Stimulated activated CD4-positive, alpha-beta T cell treated with anti-CD3 and anti-CD28 coated beads, Interleukin-1b, Interleukin-23, amount 100 ng/mL, for 1 hour (primary cell): ENCODE measurements at places on chromosomes 1 and 21.
A peak's percentile ranks its signal among the peaks of the same experiment; 100 is the strongest.

DNA sequence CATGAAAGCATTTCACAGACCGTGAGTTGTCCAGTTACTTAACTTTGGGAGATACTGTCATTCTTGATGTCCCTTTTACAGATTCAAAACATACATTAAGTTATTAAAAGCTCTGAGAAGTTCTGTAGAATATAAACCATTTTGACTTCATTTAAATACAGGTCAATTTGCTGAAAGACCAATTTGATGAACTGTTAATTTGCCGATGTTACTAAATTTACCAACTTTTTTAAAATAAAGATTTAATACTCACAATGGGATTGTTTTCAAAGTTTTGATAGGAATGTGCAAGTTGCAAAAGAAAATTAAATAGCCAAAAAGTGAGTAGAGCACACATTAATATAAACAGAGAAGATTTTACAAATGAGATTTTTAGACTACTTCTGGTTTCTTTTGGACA, 666.1 kb downstream of the SMYD3 start:
- no peak for DNase-seq

GRCh38 chr1:21931171-21932093, 5.7 kb downstream of the HSPG2 start:
- no peak for DNase-seq

DNA sequence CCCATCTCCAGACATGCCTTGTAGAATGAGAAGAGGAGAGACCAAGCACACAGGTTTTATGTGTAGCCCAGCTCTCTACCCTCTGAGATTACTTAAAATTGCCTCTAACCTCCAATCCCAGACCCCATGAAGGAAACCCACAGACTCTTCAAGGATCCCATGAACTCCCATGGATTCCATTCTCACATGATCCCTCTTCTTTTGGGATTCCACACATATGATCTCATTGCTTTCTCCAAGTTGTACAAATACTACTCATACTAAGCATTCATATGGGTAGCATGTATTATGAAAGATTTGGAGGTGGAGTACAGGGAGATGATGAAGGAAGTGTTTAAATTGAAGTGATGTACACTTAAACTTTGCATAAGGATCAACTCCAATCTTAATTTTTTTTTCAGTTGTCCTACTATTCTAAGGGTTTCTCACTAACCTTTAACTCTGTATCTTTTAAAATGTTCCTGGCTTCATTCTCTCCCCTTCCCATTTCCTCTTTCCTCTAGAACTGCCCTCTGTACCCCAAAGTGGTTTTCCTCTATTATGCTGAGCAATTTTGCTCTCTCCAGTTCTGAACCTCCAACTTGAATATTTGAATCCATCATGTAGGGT, 41.6 kb downstream of the MFSD2A start:
- no peak for DNase-seq

DNA sequence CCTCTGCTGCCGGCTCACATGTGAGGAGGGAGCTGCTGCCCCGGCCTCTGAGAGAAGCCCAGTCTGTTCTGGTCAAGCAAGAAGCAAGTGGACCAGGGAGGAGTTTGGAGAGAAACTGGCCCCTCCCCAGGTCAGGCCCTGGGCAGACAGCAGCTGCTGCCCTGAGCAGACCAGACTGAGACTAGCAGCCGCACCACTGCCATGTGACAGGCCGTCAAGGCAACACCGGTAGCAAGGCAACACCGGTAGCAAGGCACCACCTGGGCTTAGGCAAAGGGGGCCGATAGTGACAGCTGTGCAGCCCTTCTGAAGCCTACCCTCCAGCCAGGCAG, 50.3 kb downstream of the ARHGEF16 start:
- no peak for DNase-seq

DNA sequence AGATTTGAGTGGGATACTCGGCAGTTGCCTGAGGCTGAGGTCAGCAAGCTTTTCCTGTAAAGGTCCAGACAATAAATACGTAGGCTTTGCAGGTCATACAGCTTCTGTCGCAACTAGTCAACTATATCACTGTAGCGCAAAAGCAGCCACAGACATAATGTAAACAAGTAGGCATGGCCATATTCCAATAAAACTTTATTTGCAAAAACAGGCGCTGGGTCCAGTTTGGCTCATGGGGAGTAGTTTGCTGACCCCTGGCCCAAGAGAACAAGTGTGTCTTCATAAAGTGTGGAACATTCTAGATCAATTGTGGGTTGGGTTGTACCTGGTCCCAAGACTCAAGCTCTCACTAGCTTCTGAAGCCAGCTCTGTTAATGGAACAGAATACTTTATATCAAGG, 78.8 kb downstream of the MIS18A start:
- no peak for DNase-seq

GRCh38 chr1:192609110-192610079, 26.6 kb upstream of the RGS13 start:
- DNase-seq = peak; percentile 8

DNA sequence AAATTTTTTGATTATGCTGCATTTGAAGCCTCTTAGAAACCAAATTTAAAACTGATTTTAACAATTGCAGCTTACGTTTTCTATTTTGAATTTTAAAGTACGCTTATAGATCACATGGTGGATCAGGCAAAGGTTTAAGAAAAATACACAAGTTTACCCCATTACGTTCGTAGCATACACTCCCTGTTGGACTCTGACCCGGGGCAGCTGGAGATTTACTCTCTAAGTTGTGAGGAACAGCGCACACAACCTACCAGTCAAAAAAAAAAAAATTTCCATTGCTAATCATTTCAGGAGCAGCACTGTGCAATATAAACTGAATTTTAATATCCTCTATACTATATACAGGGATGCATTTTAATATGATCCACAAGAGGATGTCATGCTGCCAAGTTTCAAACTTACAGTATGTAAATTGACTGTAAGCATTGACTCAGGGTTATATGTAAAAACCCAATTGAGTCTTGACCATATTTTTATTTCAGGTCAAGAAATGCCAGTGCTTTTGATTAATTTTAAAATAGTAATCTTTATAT, 20.4 kb downstream of the CSDE1 start:
- DNase-seq = no peak

GRCh38 chr1:21293537-21294265, 3.4 kb upstream of the ECE1 start:
- DNase-seq = peak; percentile 51

DNA sequence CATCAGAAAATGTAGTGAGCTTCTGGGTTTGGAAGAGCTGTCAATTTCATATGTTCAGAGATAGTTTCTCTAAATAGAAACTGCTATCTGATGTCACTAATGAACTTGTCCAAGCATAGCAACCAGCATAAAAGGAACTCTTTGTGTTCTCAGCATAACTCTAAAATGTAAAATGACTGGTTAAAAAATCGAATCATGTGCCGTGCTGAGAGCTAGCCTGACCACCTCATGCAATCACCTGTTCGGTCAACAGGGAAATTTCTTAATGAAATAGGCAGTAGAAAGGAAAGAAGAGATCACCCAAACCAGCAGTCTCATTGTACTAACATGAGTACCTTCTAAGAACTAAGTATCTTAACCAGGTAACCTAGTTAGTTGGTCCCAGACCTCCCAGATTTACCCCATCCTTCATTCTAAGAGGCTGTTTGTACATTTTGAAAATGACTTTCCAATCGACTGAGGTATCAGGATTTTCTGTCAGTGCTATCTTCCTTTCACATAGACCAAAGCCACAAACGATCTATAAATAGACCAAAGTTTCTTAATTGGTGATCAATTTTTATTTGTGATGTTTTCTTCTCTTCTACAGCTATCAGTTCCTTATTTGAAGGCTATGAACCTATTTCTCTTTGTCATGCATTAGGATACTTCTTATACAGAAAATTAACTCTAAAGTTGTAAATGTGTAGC, 147.3 kb downstream of the TLR5 start:
- DNase-seq = no peak

- no peak for DNase-seq
Measured at GRCh38 chr1:41802532-41803501, 115.9 kb downstream of the HIVEP3 start.

DNA sequence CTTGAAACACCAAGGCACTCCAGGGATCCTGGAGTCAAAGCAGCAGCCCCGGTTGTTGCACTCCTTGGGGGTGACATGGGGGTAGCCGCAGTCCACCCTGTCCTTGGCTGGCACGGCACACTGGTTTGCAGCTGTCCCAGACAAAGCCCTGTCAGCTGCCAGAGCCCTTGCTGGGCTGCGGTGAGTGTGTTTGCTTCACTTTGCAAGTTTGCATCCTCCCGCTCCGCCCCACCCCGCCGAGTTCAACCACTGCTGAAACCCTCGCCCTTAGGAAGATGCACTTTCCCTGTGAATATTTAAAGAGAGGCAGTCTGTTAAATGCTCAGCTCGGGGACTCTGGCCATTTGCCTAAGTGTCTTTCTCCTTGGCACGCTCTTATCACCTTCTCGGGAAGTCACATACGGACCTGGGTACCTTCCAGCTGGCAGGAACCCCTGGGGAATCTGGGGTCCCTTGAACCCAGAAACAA, 1.7 kb downstream of the TFF3 start:
- no peak for DNase-seq

DNA sequence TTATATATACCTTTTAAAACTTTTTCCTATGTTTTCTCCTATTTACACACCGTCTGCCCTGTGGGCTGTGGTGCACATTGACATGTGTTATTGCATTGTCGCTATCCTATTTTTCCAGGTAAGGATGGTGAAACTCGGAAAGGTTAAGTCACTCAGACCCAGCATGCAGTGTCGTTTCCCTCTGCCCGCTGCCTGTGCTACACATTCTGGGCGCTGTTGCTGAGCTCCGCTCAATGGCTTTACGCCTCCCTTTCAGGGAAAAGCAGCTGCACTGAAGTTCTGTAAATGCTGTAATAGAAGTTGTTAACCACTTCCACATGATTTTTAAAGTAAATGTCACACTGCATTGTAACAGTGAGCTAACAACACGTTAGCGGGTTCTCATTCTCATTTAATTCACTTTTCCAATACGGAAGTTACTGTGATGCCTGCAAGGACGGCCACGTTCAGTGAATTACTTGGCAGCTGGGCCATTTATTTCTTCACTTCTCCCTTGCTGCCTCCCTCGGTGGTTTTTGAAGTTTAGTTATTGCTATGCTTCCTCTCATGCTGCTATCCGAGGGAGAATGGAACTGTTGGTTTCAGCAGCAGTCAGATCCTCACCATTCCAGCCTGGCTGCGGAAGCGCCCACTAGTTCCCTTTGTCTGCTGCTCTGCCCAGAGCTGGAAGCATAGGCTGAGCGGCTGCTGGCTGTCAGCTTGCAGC, 288.7 kb downstream of the SPATA17 start:
- DNase-seq = no peak

- no peak for DNase-seq
Measured at GRCh38 chr1:21899267-21899810, 37.8 kb downstream of the HSPG2 start.

DNA sequence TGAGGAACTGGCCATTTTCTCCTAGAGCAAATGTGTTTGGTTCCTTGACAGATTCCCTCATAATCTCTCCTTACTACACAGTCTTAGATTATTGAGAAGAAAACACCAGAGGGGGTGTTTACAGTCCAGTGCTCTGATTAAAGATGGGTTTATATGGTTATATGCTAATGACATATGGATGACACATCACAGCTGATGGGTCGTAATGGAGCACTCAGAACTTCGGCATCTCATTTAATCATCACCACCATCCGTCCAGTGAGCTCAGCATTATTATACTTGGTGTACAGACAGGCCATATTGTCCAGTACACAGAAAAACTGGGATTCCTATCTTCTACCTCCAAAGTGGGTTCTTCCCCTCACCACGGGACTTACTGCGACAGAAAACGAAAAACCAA, 22.3 kb upstream of the NR5A2 start:
- DNase-seq = no peak

DNA sequence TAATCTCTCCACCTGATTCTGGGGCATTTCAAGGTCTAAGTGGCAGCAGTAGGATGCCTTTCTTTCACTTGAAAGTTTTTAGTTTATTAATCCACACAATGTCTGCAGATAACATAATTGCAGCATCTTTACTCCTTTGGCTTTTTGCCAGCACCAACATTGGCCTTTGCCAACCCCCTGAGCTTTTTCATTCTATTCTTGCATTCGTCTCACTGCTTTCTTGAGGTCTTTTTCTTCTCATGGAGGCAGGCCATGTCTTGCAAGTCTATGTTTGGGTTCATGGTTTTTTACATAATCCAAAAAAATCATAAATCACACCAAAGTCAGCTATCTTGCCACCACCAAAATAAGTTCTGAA, 30.4 kb upstream of the COG2 start:
- DNase-seq = no peak

GRCh38 chr1:165364568-165365133, 8.1 kb upstream of the LMX1A start:
- no peak for DNase-seq

GRCh38 chr1:105027838-105028471, 1278.3 kb downstream of the AMY1C start:
- DNase-seq = no peak

- DNase-seq = no peak
Measured at GRCh38 chr1:109517337-109517736, 7.8 kb upstream of the AMIGO1 start.

GRCh38 chr1:156497743-156498431, 2.7 kb downstream of the MEF2D start:
- no peak for DNase-seq

GRCh38 chr21:42113926-42114409, 42.9 kb downstream of the UMODL1 start:
- no peak for DNase-seq

- no peak for DNase-seq
Measured at GRCh38 chr1:74584185-74584584, 71.8 kb upstream of the LRRC53 start.

DNA sequence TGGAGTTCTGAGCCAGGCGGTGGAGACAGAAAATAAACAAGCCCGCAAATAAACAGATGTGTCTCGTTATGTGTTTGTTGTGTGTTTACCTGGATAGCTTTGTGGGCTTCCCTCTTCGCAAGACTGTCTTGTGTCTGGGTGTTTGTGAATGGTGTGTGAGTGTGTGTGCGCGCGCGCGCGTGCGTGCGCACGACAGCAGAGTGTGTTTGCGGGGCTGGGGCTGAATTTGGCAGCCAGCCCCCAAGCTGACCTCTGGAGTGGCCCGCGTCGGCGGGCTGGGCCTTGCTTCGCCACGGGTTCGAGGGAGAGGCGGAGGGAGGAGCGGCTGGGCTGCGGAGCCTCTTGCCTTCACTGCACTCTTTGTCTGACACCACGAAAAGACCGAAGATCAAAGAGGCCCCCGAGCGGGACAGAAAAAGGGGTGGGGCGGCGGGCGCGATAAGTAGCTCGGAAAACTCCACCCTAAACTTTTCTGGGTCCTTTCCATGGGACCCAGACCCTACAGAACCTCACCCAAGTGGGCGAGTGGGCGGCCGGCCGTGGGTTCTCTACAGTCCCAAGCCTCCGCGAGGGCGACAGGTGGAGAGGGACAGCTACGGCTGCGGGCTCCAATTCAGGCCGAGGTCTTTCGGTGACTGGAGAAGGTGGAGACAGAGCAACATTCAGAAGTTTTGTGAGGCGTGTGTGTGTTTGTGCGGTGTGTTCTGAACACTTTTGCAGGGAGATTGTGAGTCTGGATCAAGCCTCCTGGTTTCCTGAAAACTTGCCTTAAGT, 14.5 kb downstream of the PAX7 start:
- DNase-seq = no peak

DNA sequence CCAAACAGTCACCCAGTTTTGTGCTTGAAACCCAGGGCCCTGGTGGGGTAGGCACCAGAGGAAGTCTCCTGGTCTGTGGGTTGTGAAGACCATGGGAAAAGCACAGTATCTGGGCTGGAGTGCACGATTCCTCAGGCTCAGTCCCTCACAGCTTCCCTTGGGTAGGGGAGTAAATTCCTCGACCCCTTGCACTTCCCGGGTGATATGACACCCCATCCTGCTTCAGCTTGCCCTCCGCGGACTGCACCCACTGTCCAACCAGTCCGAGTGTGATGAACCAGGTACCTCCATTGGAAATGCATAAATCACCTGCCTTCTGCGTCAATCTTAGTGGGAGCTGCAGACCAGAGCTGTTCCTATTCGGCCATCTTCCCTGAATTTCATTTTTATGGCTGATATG, 133.9 kb upstream of the KCTD3 start:
- no peak for DNase-seq
